ENCODE measurements at places on chromosomes 1 and 21.

DNA sequence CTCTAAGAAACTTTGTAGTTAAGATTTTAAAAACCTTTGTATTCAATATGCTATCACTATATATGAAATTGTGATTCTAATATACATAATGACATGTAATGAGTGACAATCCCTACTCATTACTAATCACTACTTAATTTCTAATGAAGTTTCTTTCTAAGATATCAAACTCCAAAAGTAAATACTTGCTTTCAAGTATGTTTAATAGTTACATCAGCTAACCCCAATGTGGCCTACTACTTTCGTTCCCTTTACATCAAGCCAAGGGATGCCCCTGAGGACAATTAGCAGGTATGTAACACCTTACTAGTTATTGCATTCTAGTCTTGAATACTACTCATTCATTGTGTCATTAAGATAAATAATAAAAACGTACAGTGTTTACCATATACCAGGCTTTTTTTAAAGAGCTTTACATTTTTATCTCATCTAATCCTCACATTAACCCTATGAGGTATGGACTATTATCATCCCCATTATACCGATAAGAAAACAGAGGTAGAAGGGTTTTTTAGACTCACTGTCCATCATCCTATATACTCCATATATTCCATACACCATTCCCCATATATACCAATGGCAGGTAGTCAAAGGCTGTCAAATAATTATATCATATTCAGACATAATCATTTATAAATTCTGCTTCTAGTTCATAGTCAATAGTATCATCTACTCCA, 4.2 kb downstream of the PPP1R15B start:
- DNase-seq = no peak

DNA sequence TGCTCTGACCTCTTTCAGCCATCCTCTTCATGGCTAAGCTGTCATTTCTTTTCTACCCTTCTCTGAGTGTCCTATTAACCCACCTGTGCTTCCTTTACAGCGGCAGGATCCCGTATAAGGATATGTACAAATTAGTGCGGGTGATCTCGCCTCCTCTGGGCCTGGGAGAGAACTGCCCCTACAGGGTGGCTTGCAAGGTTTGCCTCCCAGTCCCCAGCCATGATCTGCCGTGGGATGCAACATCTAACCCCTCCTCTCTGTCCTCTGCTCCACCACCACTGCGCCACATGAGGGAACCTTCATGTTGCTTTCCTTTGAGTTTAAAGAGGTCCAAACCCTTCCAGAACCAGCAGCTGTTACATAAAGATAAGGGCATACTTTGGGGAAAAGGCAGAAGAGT, 282.2 kb downstream of the ZNF648 start:
- no peak for DNase-seq

DNA sequence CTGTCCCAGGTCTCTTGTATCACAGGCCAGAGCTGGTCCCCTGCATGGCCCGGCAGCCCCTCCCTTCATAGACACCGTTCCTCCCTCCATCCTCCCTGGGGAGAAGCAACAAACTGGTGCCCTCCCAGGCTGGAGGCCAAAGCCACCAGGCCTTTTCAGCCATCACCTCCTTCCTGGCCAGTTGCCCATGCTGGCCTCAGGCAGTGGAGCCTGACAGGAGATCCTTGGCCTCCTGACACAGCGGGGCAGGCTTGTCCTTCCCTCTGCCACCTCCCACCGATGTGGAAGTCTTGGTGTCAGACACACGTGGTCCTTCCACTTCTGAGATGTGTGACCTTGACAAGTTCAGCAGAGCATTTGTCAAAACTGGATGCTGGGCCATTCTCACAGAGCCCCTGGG, 206.0 kb downstream of the HIVEP3 start:
- peak; percentile 36 for DNase-seq

DNA sequence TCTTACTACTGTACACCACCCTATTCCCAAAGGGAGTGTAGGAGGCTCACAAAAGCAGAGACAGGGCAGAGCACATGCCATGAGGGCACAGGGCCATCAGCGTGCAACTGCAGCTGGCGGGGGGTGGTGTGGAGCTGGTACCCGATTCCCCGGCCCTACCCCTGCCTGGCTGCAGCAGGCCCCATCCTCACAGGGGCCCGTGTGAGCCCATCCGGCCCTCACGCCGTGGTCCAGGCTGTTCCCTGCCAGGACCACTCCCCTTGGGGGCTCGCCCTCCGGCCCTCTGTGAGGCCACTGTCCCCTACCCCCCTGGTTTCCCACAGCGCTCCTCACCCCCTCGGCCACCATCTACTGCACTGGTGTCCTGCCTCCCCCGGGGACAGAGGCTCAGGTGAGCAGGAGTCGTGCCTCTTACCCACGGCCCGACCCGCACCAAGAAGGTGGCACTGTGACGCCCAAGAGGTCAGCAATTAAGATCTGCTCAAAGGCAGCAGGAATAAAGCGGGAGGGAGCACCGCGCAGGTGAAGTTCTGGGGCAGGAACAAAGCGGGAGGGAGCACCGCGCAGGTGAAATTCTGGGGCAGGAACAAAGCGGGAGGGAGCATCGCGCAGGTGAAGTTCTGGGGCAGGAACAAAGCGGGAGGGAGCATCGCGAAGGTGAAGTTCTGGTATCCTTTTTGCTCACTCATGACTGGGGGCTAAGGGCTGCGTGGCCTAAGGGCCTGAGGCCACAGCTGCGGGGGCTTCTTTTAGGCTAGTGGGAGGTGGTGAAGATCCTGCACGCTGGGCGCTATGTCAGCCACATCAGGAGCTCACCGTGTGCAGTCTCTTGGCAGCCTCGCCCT, 3.9 kb downstream of the POFUT2 start:
- DNase-seq = no peak

GRCh38 chr1:38370716-38371504, 324.3 kb upstream of the POU3F1 start:
- no peak for DNase-seq

GRCh38 chr1:156464335-156464734, 36.2 kb downstream of the MEF2D start:
- DNase-seq = no peak

- DNase-seq = no peak
Observed at GRCh38 chr1:184930232-184930631, 44.1 kb downstream of the NIBAN1 start.

DNA sequence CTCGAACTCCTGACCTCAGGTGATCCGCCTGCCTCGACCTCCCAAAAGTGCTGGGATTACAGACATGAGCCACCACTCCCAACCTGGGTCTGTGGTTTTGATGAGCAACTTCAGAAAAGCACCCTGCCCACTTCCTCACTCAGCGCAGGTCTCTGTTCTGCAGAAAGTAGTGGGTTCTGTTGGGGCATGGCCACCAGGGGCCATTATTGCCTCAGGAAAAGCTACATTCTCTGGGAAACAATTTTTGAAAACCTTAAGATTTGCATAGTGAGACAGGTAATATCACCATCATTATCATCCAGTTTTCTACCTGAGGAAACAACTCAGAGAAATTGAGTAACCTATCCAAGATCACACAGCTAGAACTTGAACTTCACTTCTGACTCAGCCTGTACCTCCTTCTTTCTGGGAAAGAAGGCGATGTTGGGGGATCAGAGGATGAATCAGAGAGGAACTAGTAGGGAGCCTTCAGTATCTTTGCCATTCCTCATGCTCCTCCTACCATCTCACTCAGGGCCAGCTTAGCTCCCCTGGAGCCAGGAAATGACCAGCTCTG, 7.1 kb upstream of the NES start:
- DNase-seq = no peak

DNA sequence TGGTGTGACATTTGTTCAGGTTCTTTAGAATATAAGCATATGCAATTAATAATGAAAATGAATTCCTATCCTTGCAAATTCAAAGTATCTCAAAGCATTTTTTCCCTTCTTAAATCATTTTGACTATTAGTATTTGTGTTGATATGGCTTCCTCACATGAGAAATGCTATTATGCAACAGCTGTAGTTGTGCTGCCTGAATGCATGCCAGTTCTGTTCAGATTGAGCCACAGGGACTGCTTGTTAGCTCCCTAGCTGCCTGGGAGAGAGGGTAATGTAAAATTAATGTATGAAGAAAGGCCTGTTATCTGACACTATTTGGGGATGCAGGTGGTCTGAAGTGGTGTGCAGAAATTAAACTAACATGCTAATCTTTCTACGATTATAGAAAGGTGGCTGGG, 45.5 kb downstream of the CACHD1 start:
- DNase-seq = no peak

GRCh38 chr1:119385650-119386049, 17.1 kb downstream of the HAO2 start:
- no peak for DNase-seq

- DNase-seq = no peak
Observed at GRCh38 chr1:227621211-227621610, 57.9 kb downstream of the ZNF678 start.

DNA sequence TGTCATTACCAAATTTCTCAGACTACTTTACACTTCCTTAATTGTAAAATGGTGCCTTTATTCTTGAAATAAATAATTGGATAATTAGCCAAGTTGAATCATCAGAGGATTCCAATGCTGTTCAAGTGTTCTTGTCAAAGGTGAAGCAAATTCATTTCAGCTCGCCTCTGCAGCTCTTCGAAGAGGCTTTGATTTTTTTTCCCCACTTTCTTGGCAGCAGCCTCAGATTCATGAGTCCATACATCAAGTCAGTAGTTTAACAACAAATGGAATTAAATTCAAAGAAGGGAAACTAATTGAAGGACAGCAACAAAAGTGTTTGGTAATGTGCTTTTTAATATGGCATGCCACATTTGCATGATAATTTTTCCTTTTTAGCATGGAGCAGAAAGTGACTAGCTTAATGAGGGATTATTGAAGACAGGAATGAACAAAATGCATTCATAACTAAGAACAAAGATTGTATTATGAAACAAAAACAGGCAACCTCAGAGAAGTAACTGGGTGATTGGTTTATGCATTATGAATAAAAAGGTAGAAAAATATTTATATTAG, 239.0 kb downstream of the USH2A start:
- DNase-seq = no peak

GRCh38 chr1:115338457-115338820, 390 bp upstream of the NGF start:
- DNase-seq = no peak

GRCh38 chr1:193025218-193025617, 33.9 kb downstream of the UCHL5 start:
- DNase-seq = no peak

- no peak for DNase-seq
Observed at GRCh38 chr1:82273816-82274215, 473.1 kb downstream of the ADGRL2 start.

GRCh38 chr21:33492571-33492970, 1.1 kb upstream of the DNAJC28 start:
- DNase-seq = peak; percentile 33

DNA sequence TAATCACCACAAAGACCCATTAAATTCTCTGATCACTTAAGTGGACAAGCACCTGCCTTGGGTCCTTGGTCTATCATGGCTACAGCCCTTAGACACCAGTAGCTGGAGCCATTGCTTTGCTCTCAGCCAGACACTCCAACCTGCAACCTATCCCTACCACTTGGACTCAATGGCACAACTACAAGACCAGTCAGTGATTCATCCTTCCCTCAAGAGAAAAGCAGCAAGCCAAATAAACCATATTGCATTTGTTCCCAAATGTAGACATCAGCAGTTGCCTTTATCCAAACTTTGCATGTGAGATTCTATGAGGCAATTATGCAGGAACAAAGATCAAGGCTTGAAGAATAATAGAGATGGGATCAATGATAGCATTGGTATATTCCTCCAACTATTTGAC, 263.4 kb downstream of the HHIPL2 start:
- DNase-seq = no peak

DNA sequence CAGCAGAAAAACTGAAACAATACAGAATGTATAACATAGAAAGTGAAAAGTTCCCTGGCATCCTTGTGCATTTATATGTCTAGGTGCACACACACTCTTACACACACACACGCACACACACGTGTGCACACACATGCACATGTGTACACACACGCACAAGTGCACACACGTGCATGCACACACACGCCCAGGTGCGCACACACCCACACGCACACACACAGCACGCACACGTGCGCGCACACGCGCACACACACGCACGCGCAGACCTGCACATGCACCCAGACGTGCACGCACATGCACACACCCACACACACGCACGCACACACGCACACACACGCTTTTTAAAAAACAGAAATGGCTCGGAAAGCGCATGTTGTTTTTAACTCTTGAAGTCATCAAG, 86.5 kb downstream of the NUF2 start:
- no peak for DNase-seq

DNA sequence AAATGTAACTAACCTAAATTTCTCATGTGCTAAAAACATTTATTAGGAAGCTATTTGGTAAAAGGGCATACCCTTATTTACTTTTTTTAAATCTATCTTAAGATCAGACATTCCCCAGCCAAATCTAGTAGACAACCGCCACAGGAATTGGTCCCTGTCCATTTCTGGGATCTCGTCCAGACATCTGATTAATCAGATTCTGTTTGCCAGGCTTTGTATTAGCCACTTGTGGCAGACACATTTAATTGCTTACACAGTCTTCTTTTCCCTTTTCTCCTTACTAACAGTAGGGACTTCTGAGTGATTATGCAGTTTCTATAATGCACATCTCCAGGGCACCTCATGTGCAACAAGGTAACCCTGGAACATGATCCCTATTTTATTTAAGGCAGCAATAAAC, 449.0 kb upstream of the RGS18 start:
- DNase-seq = no peak

GRCh38 chr1:27577504-27578188, 26.3 kb downstream of the AHDC1 start:
- no peak for DNase-seq

- DNase-seq = no peak
Observed at GRCh38 chr1:216739793-216740192, 16.6 kb upstream of the ESRRG start.

- DNase-seq = peak; percentile 75
Observed at GRCh38 chr1:145961425-145962156, 2.8 kb downstream of the ANKRD34A start.

DNA sequence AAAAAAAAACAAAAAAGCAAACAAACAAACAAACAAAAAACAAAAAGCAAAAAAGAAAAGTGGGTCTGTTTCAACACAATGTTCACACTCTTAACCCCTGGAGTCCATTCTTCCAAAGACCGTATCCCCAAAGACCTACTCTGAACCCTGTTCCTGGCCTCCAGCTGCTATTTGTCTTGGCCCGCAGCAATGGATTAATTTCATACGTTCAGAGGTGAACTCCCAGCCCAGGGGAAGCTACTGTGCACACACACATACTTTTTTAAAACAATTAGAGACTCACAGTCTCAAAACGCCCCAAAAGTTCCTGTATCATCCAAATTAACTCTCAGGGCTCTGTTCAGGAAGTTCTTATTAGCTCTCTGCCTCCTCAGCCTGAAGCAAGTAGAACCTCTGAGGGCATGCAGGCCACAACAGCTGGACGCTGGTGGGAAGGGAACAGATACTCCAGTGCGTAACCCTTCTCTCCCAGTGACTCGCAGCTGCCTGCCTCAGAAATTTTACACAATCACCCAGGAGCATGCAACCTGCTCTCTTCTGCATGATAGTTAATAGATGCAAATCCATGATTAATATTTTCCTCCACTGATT, 395.4 kb downstream of the RRAGC start:
- no peak for DNase-seq

Data from RPMI8226 (cell line).